Stimulated activated CD4-positive, alpha-beta T cell treated with anti-CD3 and anti-CD28 coated beads, Interleukin-12 subunit alpha, Interleukin-12 subunit beta, amount 100 ng/mL, for 4 hours (primary cell): ENCODE measurements at places on chromosomes 12 and 14.

GRCh38 chr12:71636704-71637115, 26.9 kb downstream of the ZFC3H1 start:
- no peak for DNase-seq

GRCh38 chr12:66531766-66532165, 147.1 kb downstream of the GRIP1 start:
- DNase-seq = no peak

DNA sequence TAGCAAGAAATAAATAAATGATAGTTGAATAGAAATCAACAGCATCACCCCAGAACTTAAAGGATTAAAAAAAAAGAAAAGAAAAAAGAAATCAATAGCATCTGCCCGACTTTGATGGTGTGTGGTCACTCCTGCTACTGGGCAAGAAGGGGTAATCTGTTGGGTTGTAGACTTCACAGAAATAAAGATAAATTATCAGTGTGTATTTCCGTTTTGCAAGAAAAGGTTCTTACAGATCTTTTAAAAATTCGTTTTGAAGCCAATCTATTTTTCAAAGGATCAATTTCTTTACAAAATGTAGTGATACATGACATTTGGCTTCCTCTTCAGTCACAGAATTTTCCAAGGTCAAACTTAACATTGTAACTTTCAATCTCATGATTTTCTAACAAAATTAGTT, 448.9 kb upstream of the FAR2 start:
- no peak for DNase-seq

DNA sequence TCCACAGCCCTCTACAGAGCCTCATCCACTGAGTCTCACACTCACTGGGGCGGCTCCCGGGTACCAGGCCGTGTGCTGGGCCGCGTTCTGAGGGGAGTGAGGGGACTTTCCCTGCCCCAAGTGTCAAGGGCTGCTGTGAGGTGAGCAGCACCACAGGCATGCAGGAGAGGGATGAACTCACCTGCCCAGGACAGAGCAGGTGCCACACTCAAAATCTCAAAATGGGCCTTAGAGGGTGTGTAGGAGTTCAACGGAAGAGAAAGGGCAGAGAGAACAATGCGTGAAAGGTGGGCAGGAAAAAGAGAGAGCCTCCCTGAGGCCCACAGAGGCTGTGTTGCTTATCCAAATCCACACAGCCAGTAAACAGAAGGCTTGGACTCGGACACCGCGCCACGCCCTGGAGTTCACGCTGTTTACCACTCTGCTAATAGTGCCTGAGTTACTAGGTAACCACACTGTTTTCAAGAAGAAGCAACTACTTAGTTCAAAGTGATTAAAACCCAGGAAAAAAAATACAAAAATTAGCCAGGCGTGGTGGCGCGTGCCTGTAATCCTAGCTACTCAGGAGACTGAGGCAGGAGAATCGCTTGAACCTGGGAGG, 32.7 kb downstream of the TSPAN11 start:
- no peak for DNase-seq

- DNase-seq = no peak
Measured at GRCh38 chr12:125092872-125093680, 27.8 kb downstream of the AACS start.

GRCh38 chr14:70193396-70193795, 4.6 kb upstream of the SLC8A3 start:
- DNase-seq = no peak

- DNase-seq = no peak
Measured at GRCh38 chr12:63457857-63458256, 210.4 kb downstream of the DPY19L2 start.

- no peak for DNase-seq
Measured at GRCh38 chr14:100982353-100982752, 78.8 kb upstream of the RTL1 start.

DNA sequence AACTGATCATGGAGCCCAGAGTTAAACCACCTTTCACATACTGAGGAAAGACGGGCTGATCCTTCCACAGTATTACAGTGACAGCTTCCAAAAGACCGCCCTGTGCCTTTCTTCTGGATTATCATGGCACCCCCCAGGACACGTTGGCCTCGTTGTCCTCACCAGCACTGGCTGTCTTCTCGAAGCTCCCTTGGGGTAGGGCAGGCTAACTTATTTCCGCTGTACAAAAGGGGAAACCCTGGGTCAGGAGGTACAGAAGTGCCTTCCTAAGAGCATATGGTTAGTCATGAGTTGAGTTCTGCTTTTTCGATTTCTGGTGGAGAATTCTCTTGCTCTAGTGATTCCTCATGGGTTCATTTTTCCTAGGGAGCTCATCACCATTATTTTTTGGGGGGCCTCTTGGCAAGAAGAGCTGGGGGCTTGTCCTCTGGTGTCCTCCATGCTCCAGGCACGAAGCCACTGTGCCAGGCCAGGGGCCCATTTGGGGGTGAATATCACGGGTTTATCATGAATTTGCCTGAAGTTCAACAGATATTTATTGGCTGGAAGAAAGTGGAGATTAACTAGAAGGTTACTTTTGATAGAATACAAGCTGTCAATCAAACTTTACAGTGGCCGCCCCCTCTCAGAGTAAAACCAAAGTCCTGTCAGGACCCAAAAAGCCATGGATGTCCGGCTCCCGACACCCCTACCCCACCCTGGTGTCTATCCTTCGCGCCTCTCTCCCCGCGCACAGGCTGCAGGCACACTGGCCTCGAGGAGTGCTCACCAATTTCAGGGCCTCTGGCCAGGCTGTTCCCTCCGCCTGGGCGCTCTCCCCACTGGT, 8.8 kb upstream of the TRAF3 start:
- DNase-seq = no peak

- peak; percentile 25 for DNase-seq
Measured at GRCh38 chr12:123973552-123974341, 732 bp downstream of the ZNF664 start.

GRCh38 chr12:106657488-106657887, 74.7 kb downstream of the RFX4 start:
- no peak for DNase-seq

- DNase-seq = no peak
Measured at GRCh38 chr12:45655743-45656142, 73.8 kb upstream of the ARID2 start.

- DNase-seq = no peak
Measured at GRCh38 chr14:102545461-102546265, 36.1 kb upstream of the ANKRD9 start.

- DNase-seq = no peak
Measured at GRCh38 chr12:8455727-8456360, at the start of gene CLEC6A. TSS of gene CLEC6A (plus strand) at chr12:8455962. CDS start at chr12:8456112, 150 bp downstream.

GRCh38 chr14:71371711-71372396, 464.6 kb downstream of the PCNX1 start:
- no peak for DNase-seq

GRCh38 chr14:77805706-77806105, 5.8 kb downstream of the ADCK1 start:
- no peak for DNase-seq

DNA sequence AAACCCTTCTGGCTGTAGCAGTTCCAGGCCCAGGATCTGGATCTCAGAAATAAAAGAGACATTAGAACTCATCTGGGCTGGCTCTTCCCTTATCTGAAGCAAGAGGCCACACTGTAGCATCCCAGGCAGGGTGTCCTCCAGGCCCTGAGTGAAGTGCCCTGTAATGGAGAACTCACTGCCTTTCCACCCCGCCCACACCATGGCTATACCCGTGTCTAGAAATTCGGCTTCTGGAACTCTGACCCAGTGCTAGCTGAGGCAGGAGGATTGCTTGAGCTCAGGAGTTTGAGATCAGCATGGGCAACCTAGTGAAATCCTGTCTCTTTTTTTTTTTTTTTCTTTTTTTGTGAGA, 23.5 kb upstream of the PLEKHG3 start:
- no peak for DNase-seq

GRCh38 chr14:100891501-100892445, 11.7 kb downstream of the RTL1 start:
- no peak for DNase-seq

GRCh38 chr14:34113991-34114390, 163.1 kb upstream of the EGLN3 start:
- no peak for DNase-seq

GRCh38 chr14:47186486-47186885, 488.9 kb downstream of the MDGA2 start:
- no peak for DNase-seq

DNA sequence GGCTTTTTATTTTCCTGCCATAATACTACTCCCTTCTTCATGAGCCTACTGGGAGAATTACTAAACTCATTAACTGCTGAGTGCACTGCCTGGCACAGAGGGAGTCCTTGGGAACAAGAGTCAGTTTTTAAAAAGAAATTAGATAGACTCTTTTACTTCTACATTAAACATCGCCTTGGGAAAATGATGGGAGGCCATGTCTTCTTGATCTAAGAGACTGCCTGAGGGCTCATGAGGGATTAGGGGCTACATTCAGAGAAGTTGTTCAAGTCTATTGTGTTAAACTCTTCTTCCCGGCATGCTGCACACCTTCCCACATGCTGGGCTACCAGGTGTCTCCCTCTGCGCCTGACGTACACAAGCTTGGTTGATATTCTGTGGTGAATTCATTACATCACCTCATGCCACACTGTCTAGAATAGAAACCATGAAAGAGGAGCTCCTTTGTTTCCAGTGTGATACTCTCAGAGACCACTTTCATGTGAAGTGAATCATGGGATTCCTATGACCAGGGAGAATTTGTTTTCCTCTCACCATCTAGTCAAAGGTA, 1422.3 kb downstream of the AACS start:
- no peak for DNase-seq

- DNase-seq = no peak
Measured at GRCh38 chr12:119157528-119157927, 21.2 kb upstream of the HSPB8 start.

GRCh38 chr12:45435945-45436710, 220.2 kb downstream of the ANO6 start:
- DNase-seq = no peak

- no peak for DNase-seq
Measured at GRCh38 chr12:38690646-38691045, 214.7 kb downstream of the CPNE8 start.

DNA sequence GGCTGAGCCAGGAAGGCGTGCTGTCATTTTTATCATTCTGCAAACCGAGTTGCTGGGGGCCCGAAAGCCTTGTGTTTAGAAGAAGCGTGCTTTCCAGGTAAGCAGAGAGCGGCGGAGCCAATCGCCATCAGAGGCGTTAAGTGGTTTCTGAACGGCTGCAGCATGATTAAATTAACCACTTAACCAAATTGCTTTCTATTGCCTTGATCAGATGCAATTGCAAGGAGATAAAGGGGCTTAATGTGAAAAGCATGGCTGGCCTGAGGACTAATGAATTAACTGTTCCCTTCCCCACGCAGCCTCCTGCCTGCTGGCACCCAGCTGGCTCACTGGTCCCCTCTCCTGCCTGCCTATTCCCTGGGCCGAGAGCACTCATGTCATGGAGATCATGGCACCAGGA, 36.6 kb upstream of the CHGA start:
- DNase-seq = no peak

DNA sequence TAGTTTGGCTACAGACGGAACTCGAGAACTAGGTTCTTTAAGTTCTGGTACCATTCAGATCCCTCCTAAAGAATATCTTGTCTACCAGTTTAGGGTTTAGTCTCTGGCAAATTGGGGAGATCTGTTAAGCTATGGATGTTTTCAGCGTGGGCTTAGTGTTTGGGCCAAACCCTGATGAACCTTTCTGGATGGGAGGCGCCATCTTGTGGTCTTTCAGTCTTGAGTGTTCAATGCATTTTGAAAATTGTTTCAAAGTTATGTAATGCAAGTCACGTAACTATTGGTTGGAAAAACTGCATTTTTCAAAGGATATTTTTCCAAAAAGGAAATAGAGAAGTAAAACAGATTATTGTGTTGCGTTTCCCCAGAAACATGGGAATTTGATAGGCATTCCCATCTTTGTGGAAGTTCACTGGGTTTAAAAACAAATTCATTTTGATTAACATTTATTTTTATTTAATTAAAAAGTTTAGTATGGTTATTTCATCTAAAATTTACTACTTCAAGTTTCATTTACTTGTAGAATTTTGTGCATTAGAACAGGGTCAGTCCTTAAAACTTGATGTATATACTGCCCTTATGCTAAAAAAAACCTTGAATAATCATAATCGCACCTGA, 169.0 kb downstream of the PRIMA1 start:
- peak; percentile 4 for DNase-seq

- DNase-seq = no peak
Measured at GRCh38 chr14:100670753-100671049, 56.0 kb upstream of the DLK1 start.
